ENCODE measurements at places on chromosomes 1 and 21.

DNA sequence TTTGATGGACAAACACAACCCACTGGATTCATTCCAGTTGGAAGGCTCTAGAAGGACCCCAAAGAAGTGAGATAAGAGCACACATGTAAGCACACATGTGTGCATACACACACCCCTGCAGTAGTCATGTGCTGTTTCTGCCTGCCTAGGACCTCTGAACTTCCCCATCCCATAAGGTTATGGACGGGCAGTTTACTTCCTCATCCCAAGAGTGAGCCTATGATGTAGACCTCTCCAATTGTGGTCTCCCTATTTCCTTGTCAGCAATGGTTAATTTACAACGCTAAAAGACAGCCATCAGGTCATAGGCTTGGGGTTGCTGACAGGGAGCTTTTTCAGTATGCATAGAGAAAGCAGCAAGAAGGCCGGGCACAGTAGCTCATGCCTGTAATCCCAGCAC, 15.4 kb upstream of the ADAR start:
- DNase-seq = no peak

- DNase-seq = no peak
These were observed 71.5 kb upstream of the ERG start for GRCh38 chr21:38569733-38570132.

GRCh38 chr1:42970143-42970542, 11.5 kb upstream of the SLC2A1 start:
- DNase-seq = no peak

GRCh38 chr21:36968414-36968813, 1.9 kb upstream of the HLCS start:
- no peak for DNase-seq

GRCh38 chr1:161115132-161115711, 2.6 kb downstream of the PFDN2 start:
- DNase-seq = no peak

- no peak for DNase-seq
These were observed 27.0 kb downstream of the SDC3 start for GRCh38 chr1:30881319-30882181.

GRCh38 chr1:243712941-243713340, 137.1 kb downstream of the AKT3 start:
- DNase-seq = no peak

DNA sequence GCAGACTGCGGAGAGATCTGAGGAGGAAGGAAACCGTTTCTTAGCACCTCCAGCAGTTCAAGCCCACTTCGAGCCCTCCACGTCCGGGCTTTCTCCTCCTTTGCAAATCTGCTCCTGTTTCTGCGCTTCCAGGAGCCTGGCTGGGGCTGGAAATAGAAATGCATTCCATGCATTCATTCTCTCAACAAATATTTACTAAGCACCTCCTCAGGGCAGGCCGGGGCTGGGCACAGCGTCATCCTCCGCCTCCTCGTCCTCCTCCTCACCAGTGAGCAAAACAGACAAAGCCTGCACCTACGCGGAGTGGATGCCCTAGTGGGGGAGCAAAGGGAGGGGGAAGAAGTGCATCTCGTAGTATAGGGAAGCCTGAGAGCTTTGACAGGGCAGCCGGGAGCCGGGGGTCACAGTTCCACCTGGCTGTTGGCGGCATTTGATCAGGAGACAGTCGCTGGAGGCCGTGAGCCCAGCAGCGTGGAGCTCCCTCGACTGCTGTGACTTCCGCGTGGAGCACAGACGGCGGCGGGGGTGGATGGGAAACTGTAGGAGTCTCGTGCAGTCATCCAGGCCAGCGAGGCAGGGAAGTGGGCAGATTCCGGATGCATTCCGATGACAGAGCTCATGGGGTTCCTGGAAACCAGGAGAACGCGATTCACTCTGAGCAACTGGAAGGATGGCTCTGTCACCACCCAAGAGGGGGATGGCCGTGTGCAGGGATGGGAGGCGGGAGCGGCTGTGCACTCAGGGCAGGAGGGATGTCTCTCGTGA, 93.5 kb downstream of the SIK1 start:
- DNase-seq = peak; percentile 89

DNA sequence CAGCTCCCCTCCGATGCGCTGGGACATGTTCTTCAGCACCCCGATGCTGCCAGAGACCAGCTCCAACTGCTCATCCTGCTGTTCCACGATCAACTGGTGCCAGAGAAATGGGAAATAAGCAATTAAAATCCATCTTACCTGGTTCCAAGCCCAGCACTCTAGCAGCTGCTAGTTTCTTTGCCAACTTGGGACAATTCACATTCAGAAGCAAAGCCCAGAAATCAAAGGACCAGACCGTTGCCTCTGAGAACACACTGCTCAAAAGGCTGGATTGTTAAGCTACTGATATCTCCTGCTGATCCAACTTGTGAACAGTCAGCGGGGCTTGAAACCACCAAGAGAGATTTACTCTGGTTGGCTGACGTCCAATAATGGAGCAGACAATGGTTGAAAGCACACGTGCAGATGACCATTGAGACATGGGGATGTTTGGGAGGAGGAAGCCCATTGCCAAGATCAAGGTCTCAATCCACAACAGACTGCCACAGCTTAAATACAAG, 34.4 kb downstream of the STX6 start:
- DNase-seq = no peak

DNA sequence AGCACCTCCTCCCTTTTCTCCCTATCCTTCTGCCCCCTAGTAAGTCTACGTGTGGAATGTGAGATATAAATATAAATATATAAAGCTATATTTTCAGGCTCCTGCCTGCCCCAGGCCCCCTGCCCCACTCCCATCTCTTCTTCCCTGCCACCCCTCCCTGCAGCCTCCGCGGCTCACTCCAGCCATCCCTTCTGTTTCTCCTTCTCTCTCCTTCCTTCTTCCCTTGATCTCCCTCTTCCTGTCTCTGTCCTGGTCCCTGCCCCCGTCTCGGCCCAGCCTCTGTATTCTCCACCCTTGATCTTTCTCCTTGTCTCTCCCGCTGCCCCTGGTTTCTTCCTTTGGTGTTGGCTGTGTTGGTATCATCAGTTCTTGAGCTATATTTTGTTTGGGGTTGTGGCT, 23.2 kb downstream of the DMBX1 start:
- DNase-seq = no peak

GRCh38 chr1:47241114-47242113, 9.4 kb upstream of the TAL1 start:
- no peak for DNase-seq

DNA sequence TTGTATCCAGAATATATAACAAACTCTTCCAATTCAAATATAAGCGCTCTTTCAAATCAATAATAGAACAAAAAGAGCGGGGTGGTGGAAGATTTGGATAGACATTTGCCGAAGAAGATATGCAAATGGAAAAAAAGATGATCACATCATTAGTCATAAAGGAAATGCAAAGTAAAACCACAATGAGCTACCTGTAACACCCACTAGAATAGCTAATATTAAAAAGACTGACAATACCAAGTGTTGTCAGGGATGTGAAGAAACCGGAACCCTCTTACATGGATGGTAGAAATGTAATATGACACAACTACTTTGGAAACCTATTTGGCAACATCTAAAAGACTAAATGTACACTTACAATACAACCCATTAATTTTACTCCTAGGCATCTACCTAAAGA, 5.7 kb upstream of the TRAF5 start:
- no peak for DNase-seq

GRCh38 chr1:36644556-36644955, 161.8 kb upstream of the CSF3R start:
- DNase-seq = no peak

- no peak for DNase-seq
These were observed 82.1 kb upstream of the ARHGAP29 start for GRCh38 chr1:94319319-94320102.

DNA sequence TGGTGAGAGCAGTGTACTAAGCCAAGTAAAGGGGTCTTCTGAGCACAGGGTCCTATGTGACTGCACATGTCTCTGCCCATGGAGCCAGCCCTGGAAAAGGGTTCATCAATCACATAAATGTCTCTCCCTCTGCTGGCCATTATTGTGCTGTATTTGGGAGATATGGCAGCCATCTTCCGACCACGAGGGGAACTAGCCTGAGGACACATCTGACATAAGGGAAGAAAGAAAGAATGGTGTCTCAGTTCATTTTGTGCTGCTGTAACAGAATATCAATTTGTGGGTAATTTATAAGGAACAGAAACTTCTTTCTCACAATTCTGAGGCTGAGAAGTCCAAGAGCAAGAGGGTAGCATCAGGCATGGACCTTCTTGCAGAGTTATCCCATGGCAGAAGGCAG, 55.1 kb upstream of the GJA5 start:
- no peak for DNase-seq

GRCh38 chr1:222975472-222976122, 160.8 kb downstream of the DISP1 start:
- no peak for DNase-seq

- DNase-seq = peak; percentile 61
These were observed 23.2 kb downstream of the KANK4 start for GRCh38 chr1:62295921-62296491.

GRCh38 chr1:150385537-150386445, 21.8 kb downstream of the RPRD2 start:
- no peak for DNase-seq

- DNase-seq = no peak
These were observed 16.3 kb downstream of the MAP3K7CL start for GRCh38 chr21:29146726-29147125.

DNA sequence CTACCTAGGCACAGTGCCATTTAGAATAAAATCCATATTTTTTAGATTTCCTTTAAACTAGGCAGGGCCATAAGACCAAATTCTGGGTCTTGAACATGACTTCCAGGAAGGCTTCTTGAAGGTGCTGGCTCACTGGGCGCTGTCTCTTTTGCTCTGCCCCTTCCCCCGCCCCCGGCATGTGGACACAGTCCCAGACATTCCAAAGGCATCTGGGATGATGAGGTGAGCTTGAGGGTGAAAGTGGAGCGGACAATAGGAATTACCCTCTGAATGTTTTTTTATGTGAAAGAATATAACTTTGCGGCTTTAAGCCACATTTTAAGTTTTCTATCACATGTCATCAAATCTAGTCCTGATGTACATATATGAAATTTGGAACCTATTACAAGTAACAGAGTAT, 29.4 kb downstream of the RWDD3 start:
- DNase-seq = no peak

- no peak for DNase-seq
These were observed 23.5 kb downstream of the GPR157 start for GRCh38 chr1:9105336-9105867.

DNA sequence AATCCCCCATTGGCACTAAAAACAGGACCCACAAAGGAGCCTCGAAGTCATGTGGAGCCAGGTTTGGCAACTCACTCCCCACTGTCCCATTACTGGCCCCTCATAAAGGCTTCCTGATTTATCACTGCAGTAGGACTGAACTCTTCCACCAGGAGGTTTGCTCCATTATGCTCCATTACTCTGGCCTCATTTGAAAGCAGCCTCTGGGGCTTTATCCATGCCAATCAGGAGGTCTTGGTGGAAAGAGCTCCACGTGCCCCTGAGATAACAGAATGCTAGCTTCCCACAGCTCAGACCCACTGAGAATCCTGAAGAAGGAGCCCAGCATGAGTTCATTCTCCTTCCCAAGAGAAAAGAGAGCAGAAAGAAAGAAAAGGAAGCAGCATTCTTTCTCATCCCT, 76.4 kb downstream of the HIVEP3 start:
- no peak for DNase-seq

DNA sequence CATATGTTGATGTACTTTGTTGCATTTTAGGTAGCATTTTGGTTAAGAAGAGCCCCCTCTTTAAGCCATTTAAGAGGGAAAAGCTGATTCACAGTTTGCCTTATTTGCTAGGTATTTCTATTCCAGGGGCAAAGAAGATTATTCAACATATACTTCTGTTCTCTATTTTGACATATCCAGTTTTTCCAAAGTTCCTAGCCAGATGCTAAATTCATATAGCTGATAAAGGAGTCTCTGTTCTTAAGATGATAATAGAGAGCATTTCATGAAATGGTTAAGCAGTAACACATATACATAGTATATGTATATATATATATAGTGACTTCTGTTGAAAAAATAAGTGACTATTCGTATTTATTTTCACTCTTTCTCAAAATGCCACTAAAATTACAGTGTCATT, 15.5 kb upstream of the CD55 start:
- DNase-seq = no peak

DNA sequence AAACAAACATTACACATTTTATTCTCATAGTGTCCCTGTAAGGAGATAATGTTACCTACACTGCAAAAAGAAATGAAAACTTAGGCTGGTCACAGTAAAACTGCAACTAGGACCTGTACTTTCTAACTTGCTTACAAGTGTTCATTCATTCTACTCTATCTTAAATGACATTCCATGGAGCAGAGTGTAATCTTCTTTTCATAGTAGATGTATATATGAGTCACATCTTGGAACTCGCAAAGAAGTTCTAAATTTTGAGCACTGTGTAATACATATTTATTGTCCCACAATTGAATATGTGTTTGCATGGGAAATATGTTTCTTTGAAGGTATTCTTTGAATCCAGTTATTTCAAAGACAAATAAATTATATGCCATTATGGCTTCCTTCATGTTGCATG, 1258.5 kb upstream of the ADGRL2 start:
- DNase-seq = no peak

- no peak for DNase-seq
These were observed 599.4 kb downstream of the LTN1 start for GRCh38 chr21:28393279-28393678.

- DNase-seq = no peak
These were observed 207.1 kb downstream of the NUF2 start for GRCh38 chr1:163528710-163529348.

DNA sequence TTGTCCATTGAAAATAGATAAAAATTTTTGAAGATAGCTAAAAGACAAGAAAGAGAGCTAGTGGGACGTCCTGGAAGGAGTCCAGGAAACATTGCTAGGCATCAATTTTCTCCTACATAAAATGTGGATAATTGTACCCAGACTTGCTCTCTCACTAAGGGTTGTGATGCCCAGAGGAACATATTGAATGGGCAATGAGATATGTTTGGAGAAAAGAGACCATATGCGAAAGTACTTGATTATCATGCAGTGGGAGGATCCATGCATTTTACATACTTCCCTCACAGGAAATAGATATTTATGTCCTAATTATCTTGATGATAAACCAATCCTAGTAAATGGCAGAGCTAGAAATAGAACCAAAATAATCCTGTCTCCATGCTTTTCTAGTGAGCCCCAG, 108.4 kb upstream of the TNR start:
- no peak for DNase-seq

DNA sequence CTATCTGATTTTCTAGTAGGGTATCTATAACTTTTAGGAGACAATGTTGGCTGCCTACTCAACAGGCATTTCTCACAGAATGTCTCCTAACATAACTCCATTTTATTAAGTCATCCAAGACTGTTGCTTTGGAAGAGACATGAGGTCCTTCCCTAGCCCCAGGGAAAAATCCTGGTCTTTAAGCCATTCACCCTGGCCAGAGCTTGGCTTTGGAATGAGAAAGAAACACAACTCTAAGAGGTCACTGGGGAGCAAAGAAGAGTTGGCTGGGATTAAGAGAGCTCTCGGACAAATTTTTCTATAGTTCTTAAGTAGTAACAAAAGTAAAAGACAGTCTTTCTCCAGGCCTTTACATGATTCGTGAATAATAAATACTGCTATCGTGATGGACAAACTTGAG, 57.9 kb downstream of the PCNX2 start:
- DNase-seq = no peak

GRCh38 chr1:78229344-78229743, 183.6 kb downstream of the GIPC2 start:
- DNase-seq = peak; percentile 51

Measured in GM04503 (cell line).